Omental fat pad (tissue), 4 donors: ENCODE measurements at places on chromosomes 6 and 20. TPM values are rescaled to one million over a fixed set of nuclear protein-coding genes. Genes with fewer than 3 reads are reported as not detected.

DNA sequence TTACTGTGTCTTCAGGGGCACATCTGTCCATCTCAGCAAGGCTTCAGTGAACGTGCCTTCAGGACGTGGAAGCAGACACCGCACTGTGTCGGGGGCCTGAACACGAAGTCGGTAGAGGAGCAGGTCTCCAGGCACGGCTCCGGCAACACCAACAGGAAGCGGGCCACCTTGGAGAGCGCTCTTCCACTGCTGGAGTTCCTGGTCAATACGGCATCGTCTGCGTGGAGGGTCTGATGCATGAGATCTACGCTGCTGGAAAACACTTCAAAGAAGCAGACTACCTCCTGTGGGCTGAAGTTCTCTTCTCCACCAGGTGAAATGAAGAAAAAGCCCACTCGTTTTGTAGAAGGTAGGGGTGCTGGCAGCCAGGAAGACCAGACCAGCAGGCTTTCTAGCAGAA is 69.3 kb upstream of the SLCO4A1 start:
- no peak for DNase-seq

DNA sequence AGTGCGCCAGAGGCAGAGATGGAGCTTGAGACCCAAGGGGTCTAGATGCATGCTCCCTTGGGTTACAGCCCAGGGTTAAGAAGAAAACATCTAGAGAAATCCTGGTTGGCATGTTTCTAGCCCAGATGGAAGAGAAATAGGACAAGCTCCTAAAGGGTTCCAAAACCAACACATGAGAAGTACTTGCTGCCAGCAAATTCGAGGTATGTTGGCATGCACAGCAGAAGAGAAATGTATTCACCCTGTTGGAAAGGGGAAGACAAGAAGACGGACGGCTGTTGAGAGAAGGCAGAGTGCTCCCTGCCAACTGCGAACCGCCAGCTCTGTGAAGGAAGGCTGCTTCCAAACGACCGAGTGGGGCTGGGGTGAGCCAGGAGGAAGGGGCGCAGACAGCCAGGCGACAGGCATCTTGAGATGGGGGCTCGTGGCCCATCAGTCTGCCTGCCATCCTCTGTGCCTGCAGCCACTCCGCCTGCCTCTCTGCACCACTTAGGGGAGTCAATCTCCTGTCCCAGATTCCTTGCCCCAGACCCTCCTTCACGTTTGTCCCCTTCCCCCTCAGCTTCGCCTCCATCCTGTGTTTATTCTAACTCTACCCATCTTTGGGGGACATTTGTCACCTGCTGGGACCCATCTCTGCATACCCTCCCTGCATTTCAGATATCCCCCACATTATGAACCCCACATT is 249.2 kb downstream of the CDC5L start:
- DNase-seq: peak; percentile 12

- no peak for DNase-seq
Observed at GRCh38 chr6:43454696-43455530, 435 bp downstream of the DLK2 start.

GRCh38 chr6:156449569-156449968 is 327.6 kb upstream of the ARID1B start:
- DNase-seq: no peak

GRCh38 chr6:39375405-39375804 is 52.9 kb upstream of the KCNK16 start:
- no peak for DNase-seq

DNA sequence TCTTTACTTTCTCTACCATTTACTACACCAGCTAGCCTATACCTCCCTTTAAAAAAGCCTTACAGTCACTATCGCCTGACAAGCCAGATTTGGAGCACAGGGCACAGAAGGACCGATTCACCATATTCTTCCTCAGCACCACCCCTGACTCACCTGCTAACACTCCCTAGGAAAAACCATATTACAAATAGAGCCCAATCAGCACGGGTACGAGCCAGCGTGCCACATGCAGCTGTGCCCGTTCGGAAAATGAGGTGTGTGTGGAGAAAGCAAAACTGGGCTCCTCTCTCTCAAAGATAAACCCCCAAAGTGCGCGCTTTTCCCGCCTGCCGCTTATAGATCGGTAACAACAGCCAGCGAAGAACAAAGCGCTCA is 1.2 kb downstream of the SYNCRIP start:
- DNase-seq: no peak

- no peak for DNase-seq
Observed at GRCh38 chr20:17513939-17514338, 17.2 kb downstream of the BFSP1 start.

- no peak for DNase-seq
Observed at GRCh38 chr6:56831334-56831733, 123.6 kb upstream of the BEND6 start.

- DNase-seq: peak; percentile 77
Observed at GRCh38 chr6:160455541-160456213, 107.5 kb downstream of the SLC22A3 start.

- no peak for DNase-seq
Observed at GRCh38 chr6:134351615-134352474, 33.9 kb upstream of the SGK1 start.

- DNase-seq: no peak
Observed at GRCh38 chr6:48835421-48835958, 627.6 kb downstream of the MMUT start.

- DNase-seq: no peak
Observed at GRCh38 chr6:14217728-14218518, 100.4 kb downstream of the CD83 start.

DNA sequence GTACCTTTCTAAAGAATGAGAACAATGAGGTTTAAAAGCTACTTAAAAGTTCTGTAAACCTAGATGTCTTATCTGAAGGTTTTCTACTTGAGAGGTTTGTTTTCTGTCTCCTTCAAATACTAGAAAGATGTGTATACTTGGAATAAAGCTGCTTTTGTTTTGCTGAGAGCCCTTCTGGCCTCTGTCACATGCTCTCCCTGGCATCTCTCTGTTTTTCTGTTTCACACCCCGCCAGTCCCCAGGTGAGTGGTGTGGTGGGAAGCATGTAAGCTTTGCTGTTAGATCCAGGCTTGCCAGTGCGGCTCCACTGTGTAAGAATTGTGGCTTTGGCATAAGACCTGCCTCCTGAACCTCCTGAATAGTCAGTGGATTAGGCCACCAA is 56.8 kb downstream of the SNX9 start:
- DNase-seq: no peak

DNA sequence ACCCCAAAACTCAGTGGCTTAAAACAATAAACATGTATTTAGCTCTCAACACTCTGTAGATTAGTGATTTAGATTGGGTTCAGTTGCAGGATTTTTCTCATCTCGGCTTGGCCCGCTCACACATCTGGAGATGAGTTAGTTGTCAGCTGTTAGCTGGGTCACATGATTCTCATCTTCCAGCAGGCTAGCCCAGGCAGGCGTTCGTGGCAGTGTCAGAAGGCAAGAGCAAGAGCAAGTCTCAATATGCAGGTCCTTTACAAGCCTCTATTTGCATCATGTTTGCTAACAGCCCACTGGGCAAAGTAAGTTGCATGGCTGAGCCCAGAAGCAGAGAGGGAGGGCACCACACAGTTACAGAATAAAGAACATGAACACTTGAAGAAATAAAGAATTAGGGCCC is 83.6 kb upstream of the MYLIP start:
- DNase-seq: no peak

- DNase-seq: no peak
Observed at GRCh38 chr20:45355209-45356084, 7.2 kb upstream of the SDC4 start.

GRCh38 chr6:46983007-46983411 is 59.1 kb downstream of the ADGRF1 start:
- DNase-seq: no peak

DNA sequence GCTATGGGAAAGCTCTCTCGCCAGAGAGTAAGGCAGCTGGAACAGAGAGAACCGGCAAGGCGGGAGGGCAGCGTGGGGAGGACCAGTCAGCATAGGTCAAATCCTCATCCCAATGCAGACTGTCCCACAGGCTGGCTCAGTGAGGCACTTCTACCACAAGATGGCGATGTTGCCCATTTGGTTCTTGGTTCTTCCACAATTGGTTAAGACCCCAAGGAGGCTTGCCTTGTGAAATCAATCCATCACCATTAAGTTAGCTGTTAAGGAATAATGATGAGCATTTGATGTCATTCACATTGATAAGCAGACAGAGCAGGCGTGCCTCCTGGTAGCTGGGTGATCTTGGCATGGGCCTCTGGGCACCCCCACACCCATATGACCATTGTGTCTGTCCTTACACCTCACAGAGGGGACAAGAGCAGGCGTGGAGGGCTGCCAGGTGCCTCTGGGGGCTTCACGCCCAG is 2.4 kb downstream of the CSTL1 start:
- DNase-seq: peak; percentile 52

- DNase-seq: no peak
Observed at GRCh38 chr6:54846243-54846856, at the start of gene FAM83B. Gene FAM83B, plus strand, starts transcription at chr6:54846771. Its CDS starts 23,476 bp downstream, at chr6:54870247.

Gene GLP1R
- total RNA-seq: not detected

Gene SGK2
- total RNA-seq: 3.6 TPM

Gene MEP1A
- not detected for total RNA-seq

Gene HLA-DQB2
- 7.4 TPM for total RNA-seq

Gene THEMIS
- total RNA-seq: 1.6 TPM

Gene TP53TG5
- not detected for total RNA-seq

Gene HEY2
- 0.24 TPM for total RNA-seq

Gene PMEPA1
- total RNA-seq: 42.7 TPM

Gene CLPSL2
- not detected for total RNA-seq

Gene UBD
- 4.9 TPM for total RNA-seq

Gene CCN2
- total RNA-seq: 60.6 TPM

Gene ATP6V1G2
- total RNA-seq: 0.74 TPM

Gene BEND6
- not detected for total RNA-seq

Gene TBX18
- total RNA-seq: 3.8 TPM
